ENCODE measurements at places on chromosomes 3 and 15.

DNA sequence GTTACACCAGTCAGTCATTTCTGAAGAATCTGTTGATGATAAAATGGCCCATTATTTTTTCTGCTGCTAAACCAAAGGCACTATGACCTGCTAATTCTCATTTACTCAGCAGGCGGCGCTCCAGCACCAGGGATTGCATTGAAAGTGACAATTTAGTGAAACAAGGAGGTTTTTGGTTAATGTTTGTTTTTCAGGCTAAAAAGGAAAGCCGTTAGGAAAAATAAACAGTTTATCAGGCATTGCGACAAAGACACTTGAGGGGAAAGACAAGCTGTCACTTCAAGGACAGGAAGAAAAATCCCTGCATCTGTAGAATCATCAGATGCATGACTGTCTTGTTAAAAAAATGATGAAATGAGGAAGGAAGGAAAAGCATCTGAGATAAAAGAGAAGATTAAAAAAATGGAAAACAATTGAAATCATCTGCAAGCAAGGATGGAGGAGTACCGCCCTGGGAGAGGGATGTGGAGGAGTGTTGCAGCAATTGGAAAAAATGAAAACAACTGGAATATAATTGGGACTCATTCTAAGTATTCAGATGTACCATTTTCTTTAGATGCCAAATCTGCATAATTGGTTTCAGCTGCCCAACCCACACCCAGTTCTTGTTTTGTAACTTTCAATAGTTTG, 54.0 kb downstream of the NR1D2 start:
- peak; percentile 80 for DNase-seq

GRCh38 chr3:73473898-73474416, 150.8 kb downstream of the PDZRN3 start:
- no peak for DNase-seq

DNA sequence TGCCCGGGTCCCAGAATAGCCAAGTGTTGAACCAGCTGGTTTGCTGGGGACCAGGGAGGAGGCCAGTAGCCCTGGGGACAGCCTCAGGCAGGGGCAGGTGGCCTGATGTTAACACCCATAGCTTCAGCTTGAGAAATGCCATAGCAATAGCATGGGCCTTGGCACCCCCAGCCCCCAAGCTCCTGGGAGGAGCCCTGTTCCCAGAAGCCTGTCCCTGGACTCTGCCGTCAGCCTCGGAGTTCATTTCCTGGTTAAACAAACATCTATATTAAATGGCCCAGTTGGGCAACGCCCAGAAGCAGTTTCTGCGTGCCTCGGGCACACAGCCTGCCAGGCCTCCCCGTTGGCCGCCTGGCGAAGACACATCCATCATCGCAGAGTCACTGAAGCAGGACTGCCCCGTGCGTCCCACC, 58.2 kb downstream of the FGD5 start:
- DNase-seq: no peak

- no peak for DNase-seq
These were observed 10.5 kb upstream of the CCDC54 start for GRCh38 chr3:107366766-107367165.

DNA sequence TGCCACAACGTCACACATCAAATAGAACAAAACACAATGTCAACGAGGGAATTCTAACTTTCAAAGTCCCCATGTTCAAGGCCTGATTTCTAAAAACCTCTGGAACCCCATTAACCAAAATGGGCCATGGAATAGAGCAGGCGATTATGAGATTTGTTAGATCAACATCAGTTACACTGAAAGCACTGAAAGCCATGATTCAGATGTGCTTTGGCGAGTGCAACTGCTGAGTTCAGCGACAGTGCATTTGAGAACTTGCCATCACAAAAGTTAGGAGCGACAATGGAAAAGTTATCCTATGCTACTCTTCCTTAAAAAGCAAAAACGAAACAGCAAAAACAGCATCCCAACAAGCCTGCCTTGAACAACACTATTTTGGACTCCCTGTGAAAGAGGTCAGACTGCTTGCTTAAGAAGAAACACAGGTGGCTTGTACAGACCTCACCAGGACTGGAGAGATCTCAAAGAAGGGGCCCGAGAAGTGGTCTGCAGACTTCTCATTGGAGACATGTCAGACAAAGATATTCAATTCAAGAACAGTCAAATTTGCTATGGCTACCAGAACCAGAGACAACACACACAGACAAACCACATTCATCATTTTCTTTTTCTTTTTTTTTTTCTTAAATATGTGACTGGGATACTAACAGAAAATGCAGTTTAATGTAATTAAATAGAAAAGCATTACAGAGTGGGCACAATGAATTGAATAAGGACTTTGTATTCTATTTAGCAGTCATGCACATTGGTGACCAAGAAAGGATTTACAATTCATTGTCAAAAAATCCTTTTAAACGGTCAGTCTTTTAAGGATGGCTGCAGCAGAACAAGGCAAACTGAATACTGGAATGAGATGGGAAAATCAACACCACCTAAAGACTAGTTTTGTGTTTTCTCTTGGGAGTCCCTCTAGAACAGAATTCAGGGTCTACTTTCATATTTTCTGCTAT, 20.9 kb downstream of the UQCC5 start:
- no peak for DNase-seq

GRCh38 chr3:38543586-38543985, 47.4 kb downstream of the EXOG start:
- DNase-seq: no peak

DNA sequence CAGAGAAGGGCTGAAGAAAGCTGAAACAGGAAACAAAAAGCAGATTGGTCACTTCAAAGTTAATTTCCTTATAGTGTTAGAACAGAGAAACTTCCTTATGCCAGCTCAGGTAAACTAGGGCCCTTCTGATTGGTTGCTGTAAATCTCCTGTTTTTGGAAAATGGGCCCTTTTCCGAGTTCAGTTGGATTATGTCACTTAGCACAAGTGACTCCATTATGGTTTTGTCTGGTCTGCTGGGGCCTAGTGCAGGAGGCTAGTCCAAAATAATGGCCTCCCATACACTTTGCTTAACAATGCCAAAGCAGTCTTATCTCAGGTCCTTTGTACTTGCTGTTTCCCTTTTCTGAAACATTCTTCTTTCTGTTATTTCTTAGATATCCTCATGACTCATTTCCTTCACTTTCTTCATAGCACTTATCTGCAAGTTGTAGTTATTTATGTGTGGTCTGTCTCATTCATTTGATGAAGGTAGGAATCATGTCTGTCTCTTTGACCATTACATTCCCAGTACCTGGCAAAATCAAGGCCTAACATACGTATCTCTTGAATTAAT, 7.7 kb upstream of the DCP1A start:
- DNase-seq: no peak

- no peak for DNase-seq
These were observed 98.9 kb upstream of the PFN2 start for GRCh38 chr3:150069633-150070032.

DNA sequence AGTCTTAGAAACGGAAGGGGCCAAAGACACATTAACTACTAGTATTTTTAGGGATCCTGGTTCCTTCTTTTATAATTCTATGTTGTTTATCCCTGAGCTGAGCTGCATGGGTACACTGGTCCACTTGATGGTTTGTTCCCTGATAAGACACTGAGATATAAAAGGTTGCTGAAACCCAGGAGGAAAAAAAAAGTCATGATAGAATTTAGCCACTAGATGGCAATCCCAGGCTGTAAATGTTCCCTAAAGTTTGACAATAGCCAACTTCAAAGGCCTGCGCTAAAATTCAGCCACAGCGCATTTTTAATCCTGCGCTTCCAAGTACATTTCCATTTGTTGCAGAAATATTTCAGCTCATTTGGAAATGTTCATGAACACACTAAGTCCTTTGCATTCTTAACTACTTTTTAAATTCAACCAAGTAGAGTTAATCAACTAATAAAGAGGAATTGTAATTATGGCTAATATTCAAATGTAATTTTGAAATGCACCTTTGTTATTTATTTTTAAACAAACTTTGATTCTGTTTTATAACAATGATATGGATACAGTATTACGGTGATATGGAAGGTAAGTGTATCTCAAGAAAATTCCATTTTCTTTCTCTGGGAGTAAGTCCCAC, 249.3 kb upstream of the FEZF2 start:
- DNase-seq: peak; percentile 22

DNA sequence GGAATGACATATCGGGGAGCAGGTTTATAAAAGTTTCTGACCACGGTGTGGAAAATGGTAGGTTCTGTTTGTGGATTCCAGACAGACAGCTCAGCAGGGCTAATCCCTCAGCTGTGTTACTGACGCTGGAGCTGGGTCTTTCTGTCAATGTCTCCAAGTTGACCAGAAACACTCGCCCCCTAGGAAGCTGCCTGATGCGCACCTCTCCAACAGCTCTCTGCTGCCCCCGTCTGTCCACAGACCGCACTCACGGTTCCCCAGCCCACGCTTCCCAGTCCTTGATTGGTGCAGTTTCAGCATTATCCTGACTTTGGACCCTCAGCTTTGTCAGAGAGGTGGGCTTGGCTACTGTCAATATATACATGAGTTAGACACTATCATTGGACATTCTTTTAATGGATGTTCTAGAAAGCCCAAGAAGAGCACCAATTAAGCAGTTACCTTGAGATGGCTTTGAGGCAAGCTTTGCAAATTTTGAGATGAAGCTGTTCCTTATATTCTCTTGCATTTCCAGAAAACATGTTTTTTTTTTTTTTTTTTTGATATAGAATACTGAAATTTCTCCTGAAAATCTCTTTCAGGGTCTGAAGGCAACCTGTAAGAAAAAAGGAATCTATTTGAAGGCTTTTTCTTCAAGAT, 98.9 kb upstream of the TBC1D5 start:
- peak; percentile 67 for DNase-seq

DNA sequence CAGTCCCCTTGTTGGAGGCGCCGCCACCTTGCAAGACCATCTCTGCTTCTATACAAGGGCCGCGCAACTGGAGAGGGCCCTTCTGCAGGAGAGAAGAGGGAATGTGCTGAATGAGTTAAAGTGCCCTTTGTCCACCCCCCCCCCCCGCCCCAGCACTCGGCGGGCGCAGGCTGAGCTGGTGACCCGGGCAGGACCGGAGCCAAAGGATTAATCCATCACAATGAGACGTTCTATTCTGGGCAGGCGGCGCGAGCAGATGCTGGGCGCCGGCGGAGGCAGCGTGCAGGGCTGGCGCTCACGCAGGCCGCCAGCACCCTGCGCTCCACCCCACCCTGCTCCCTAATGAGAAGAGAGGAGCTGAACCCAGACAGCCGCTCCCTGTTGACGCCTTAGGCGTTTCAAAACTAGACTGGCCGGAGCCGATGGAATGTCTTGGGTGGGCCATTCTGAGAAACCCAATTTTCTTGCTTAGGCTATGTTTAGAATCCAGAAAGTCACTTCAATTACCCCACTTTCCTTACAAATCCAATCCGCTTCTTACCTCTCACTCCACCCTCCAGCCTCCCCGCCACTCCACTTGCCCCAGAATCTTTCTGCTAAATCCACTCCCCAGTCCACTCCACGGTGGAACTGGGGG, 32.9 kb downstream of the GJD2 start:
- peak; percentile 68 for DNase-seq

DNA sequence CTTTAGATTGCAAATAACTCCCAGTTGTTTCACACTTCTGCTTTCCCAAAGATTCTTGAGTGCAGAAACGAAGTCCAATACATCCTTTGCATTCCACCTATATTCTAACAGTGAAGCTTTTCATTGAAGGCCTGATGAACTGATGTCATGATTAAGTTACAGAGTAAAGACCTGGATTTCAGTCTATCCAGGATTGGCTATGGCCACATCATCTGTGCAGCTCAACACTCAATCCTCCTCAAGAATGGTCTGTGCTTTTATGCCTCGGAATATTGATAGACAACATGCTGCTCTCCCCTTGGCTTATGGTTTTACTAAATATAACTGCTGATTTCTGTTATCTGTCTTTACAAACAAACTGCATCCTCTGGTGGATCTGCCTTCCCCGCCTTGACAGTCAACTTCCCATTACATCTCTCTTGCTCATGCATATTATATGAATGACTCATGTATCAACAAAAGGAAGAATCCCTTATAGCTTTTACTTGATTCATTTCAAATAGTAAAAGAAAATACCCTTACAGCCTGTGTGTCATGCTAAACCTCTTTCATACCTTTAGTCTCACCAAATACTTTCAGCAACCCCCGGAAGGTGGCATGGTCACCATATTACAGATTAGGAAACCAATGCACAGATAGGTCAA, 59.5 kb downstream of the SCN11A start:
- no peak for DNase-seq

- DNase-seq: no peak
These were observed 213.8 kb upstream of the STAC start for GRCh38 chr3:36166477-36166876.

- DNase-seq: no peak
These were observed 24.9 kb downstream of the PRR23E start for GRCh38 chr3:127217596-127218453.

DNA sequence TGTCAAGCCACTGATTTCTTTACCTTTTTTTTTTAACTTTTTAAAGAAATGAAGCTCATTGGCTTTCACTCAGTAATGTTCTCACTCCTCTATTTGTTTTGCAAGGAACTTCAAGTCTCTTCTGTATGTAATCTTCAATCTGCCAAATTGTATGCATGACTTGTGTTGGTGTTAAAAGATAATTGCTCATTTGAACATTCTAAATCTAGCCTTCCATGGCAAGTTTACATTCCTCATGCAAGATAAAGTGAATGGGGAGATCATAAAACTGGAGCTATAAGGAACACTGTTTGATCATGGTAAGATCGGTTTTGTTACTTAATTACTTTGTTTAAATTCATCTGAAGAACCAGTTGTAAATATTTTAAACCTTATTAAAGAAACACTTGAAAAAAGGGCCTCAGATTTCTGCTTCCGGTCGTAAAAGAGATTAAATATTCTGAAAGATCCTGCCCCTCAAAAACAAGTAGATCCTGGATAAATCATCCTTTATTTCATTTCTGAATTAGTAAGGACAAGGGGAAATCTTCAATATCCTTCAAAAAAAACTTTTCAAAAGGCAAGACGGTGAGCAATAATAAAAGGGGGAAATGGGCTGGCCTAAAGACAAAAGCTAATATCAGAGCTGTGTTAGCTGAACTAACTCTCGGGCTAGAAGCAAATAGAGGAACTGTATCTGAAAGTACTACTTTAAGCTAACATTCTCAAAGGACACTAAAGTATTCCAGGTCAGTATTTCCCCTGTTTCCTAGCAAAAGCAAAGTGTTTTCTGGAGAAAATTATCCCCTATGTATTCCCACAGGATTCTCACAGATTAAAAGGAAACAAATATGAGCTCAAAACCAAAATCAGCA, 107.0 kb upstream of the ATP11B start:
- no peak for DNase-seq

DNA sequence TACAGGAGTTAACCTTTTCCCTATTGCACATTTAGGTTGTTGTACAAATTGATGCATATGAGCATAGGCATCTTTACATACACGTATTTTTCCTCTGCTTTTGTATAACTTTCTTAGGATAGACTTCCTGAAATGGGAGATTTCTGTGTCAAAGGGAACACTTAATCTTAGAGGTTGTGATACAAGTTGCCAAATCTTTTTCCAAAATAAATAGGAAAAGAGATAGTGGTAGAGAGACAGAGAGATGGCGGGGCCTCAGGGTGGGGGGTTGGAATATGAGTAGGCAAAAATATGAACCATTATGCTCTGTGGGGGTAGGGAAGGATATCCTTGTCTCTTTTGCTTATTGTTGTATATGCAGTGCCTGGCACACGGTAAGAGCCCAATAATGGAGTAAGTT, 70.7 kb upstream of the UBE2E1 start:
- no peak for DNase-seq

GRCh38 chr15:37057256-37057655, 43.1 kb downstream of the MEIS2 start:
- no peak for DNase-seq

- no peak for DNase-seq
These were observed 3.5 kb downstream of the PFN2 start for GRCh38 chr3:149967086-149967685.
